ENCODE measurements at places on chromosomes 2 and 18. TPM values are rescaled to one million over a fixed set of nuclear protein-coding genes. Genes with fewer than 3 reads are reported as not detected.

DNA sequence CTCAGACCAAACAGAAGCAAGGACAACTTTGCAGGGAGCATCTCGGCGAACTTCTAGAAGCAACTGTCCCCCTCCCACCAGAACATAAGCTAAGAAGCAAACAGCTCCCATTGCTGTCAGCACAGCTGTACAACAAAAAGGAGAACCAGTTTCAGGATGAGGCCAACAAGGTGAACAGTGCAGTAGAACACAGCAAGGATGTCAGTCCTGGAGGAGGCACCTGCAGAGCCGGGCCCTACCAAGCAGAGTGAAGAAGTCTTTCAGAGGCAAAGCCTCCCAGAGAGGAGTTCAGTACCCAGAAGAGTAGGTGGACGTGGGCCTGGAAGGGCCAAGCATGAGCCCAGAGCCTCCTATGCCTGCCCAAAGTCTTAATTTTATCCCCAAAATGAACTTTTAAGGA is 1.0 kb downstream of the PASK start:
- no peaks in the 10 kb centered on the region for H3K27me3 ChIP-seq
- H3K4me3 ChIP-seq, result peak overlapping the region; percentile 91
- peak overlapping the region; percentile 29 for H3K27ac ChIP-seq
- peaks cover 22% of the 10 kb centered on the region for H3K4me1 ChIP-seq

DNA sequence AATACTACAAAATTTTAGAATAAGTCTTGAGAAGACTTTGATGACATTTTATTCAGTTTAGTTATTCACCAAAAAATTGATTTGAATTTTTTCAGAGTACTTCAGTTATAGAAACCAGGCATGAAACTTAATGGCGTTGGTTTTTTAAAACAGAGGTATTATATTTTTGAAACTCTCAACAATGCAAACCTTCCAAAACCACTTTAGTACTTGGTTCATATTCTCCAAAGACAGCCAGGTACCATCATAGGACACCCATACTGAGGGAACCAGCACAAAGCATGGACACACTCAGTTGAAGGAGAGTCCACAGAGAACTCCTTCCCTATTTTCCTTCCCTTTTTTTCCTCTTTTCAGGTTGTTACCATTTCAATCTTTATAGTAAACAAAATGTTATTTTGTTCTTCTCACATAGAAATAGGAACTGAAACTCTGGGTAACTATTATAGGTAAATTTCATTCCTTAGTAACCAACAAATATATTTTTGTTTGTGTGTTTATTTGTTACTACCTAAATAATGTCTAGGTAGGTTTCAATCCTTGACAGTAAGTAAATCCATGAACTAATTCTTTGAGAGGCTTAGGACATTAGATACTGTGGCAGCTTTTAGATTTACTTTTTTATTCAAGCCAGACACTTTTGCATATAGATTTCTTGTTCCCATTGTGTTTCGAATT is 95.8 kb downstream of the TMEFF2 start:
- H3K4me3 ChIP-seq, result no peak overlapping the region
- no peaks in the 10 kb centered on the region for H3K36me3 ChIP-seq
- no peaks in the 10 kb centered on the region for H3K4me1 ChIP-seq
- DNase-seq, result no peak

ANKRD29 gene
- total RNA-seq, result 0.36 TPM

GRCh38 chr2:88824951-88825350 is 133.5 kb downstream of the RPIA start:
- peaks cover 2% of the 10 kb centered on the region for H3K27me3 ChIP-seq
- no peak overlapping the region for H3K4me3 ChIP-seq
- H3K36me3 ChIP-seq, result no peaks in the 10 kb centered on the region
- H3K4me1 ChIP-seq, result peaks cover 2% of the 10 kb centered on the region

- no peaks in the 10 kb centered on the region for H3K36me3 ChIP-seq
- no peak for DNase-seq
- peak overlapping the region; percentile 4 for H3K4me3 ChIP-seq
- H3K27ac ChIP-seq, result peak overlapping the region; percentile 30
- H3K27me3 ChIP-seq, result no peaks in the 10 kb centered on the region
These were observed 80.5 kb upstream of the ITPRID2 start for GRCh38 chr2:181810823-181811695.

GRCh38 chr2:13193075-13193474 is 476.3 kb downstream of the TRIB2 start:
- no peaks in the 10 kb centered on the region for H3K27me3 ChIP-seq
- H3K36me3 ChIP-seq, result no peaks in the 10 kb centered on the region
- peaks cover 2% of the 10 kb centered on the region for H3K4me1 ChIP-seq
- no peak for DNase-seq
- H3K4me3 ChIP-seq, result no peak overlapping the region
- no peak overlapping the region for H3K27ac ChIP-seq

DNA sequence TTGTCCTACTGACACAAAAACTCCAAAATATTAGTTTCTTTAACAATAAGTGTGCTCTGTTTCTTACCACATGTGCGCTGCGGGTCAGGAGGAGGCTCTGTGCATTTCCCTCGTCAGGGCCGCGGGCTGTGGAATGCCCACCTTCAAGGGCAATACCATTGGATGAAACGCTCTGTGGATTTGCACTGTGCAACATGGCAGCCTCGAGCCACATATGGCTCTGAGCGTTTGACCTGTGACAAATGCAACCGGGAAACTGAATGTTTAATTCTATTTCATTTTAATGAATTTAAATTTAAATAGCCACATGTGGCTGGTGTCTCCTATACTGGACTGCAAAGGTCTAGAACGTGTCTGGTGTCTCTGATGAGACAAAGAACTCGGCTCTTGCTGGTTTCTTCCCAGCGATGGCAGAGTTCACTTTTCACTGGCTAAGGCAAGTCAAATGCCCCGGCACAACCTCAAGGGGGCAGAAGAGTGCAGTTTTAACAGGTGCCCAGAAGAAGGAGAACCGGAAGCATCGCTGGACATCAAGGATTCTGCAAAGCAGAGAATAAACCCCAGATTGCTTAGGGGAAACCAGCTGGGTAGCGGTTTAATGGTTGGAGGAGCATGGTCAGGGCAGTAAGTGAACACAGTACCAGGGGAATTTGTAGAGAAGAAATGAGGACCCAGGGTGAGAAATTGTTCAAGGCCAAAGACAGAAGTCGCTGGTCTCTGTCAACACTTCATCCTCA is 37.0 kb upstream of the TMEM18 start:
- no peak overlapping the region for H3K27ac ChIP-seq
- H3K36me3 ChIP-seq, result no peaks in the 10 kb centered on the region

- peaks cover under 1% of the 10 kb centered on the region for H3K4me1 ChIP-seq
- no peak overlapping the region for H3K27ac ChIP-seq
- no peaks in the 10 kb centered on the region for H3K36me3 ChIP-seq
- H3K27me3 ChIP-seq, result peaks cover 4% of the 10 kb centered on the region
- DNase-seq, result no peak
These were observed 44.4 kb downstream of the ST8SIA5 start for GRCh38 chr18:46712406-46712805.

- no peak for DNase-seq
- H3K4me1 ChIP-seq, result peaks cover 15% of the 10 kb centered on the region
- H3K4me3 ChIP-seq, result no peak overlapping the region
- no peak overlapping the region for H3K27ac ChIP-seq
These were observed 357.4 kb upstream of the ACVR2A start for GRCh38 chr2:147487286-147487977.

DNA sequence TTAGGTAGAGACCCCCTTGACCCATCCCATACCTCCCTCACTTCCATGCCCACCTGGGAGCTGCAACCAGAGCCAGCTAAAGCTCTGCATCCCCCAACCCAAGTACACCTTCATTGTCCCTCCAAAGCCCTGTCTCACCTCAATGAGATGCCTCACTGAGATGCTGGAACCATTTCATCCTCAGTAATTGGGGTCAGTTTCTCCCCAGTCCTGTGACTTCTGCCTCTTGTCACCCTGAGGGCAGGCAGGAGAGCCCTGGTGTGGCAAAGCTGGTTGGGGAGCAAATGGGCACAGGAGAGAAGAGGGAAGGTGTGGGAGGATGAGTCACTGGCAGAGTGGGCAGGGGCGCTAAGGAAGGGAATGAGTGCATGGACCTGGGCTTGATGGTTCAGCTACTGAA is 27.9 kb upstream of the NT5DC4 start:
- no peak overlapping the region for H3K27ac ChIP-seq
- no peaks in the 10 kb centered on the region for H3K36me3 ChIP-seq
- no peak for DNase-seq
- peaks cover 2% of the 10 kb centered on the region for H3K4me1 ChIP-seq

DNA sequence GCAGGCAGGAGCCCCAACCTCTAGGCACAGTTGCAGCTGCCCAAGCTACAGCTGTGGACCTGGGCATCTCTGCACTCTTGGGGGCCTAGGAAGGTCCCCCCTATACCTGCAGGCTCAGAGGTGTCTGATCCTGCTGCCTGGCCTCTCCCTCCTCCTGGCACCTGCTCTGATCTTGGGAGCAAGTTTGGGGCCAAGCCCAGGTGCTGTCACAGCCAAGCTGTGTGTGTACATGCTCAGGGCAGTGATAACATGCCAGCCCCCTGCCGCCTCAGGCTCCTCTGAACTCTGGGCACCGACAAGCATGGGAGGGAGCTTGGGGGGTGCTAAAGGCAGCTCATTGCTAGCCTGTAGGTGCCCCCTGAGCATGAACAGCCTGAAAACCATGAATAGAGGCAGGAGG is 829.6 kb upstream of the VRK2 start:
- H3K36me3 ChIP-seq, result no peaks in the 10 kb centered on the region
- no peak overlapping the region for H3K27ac ChIP-seq
- DNase-seq, result no peak
- no peak overlapping the region for H3K4me3 ChIP-seq

DNA sequence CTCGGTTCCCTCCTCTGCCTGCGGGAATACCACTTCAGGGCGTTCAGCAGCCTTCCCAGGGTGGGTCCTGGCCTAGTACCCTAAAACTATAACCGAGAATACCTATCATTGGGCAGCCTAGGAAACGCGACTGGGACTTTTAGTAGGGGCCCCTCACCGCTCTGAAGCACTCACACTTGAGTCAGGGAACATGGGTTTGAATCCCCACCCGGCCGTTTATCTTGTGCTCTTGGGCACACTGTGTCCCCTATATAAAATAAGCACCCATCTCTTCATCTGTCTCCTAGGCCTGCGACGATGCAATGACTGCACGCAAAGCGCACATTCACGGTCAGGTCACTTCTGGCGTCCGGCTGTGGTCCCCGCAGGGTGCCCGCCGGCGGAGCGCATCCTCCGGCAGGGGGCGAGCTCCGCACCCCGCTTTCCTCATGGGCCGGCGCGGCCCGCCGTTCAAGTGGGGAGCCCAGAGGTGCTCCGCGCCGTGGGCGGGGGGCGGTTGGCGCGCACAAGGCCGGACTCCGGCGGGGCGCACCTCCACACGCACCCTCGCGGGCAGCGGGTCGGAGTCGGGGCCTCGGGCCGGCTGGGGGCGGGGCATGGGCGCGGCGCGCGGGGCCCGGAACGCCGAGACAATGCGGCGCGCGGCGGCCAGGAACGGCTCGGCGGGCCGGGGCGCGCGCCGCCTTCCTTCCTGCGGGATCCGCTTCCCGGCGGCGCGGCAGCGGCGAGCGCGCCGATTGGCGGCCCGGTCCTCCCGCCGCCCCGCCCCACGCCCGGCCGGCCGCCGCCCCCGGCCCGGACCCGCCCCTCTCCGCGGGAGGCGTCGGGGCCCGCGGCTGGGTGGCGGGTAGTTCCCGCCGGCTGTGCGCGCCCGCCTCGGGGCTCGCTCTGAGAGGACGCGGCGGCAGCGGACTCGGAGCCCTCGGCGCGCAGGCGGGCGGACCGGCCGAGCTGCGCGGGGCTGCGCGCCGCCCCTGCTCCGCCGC is at the start of gene ASAP2:
Gene ASAP2, plus strand, starts transcription at position 850 of the 986 bp plus-strand sequence. CDS start 293 bp downstream, outside the sequence.
- peak within 1 kb of the TSS; percentile 89 for H3K4me3 ChIP-seq
- H3K36me3 ChIP-seq, result peaks cover 2% of the 10 kb centered on the region
- H3K27ac ChIP-seq, result peak within 1 kb of the TSS; percentile 97
- peak; percentile 73 for DNase-seq
- H3K4me1 ChIP-seq, result peaks cover 44% of the 10 kb centered on the region

SIGLEC15 gene
- total RNA-seq, result not detected

DNA sequence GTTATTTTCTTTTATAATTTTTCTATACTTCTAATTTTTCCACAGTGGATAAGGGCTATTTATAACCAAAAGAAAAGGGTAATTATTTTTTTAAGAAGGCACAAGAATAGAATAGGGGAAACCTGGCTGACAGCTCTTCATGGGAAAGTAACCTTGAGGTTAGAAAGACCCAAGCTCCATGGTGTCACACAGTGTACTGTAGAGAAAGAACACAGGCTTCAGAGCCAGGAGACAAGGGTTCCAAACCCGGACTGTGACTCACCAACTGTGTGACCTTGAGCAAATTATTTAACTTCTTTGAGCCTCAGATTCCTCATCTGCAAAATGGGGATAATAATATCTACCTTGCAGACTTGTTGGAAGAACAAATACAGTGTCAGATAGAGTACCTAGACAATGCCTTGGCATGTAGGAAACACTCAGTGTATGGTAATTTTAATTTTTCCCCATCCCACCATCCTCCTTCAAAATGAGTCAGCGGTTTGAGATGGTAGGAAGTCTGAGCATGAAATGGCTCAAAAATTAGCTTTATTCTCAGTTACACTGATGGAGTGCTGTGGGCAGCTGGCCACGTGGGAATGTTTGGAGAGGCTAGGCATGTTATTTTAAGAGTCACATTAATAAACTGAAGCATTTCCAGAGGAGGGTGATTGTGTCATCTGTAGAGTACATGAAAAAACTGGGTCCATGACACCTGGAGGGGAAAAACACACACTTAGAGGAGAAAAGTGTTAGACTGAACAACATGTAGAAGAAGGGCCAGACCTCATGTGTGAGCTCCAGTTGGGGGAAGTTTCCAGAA is 36.7 kb downstream of the TMEM37 start:
- H3K27me3 ChIP-seq, result no peaks in the 10 kb centered on the region
- no peak overlapping the region for H3K27ac ChIP-seq
- H3K4me1 ChIP-seq, result no peaks in the 10 kb centered on the region
- H3K4me3 ChIP-seq, result no peak overlapping the region

DNA sequence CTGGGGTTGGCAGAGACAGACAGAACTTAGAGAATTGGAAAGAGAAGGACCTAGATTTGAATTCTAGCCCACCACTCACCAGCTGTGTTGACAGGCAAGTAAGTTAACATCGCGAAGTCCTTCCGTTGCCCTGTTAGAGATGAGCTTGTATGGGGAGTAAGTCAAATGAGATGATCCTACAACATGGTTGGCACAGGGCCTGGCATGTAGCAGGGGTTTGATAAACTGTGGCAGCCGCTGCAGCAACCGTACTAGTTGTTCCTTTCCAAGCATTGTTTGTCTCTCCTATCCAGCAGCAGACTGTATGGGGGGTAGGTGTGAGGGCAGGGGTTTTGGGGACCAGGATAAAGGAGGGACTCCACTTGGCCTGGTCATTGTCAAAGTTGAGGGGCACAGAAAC is 16.0 kb downstream of the TET3 start:
- H3K27me3 ChIP-seq, result no peaks in the 10 kb centered on the region
- H3K27ac ChIP-seq, result no peak overlapping the region
- H3K4me3 ChIP-seq, result no peak overlapping the region
- H3K4me1 ChIP-seq, result peaks cover 54% of the 10 kb centered on the region

DNA sequence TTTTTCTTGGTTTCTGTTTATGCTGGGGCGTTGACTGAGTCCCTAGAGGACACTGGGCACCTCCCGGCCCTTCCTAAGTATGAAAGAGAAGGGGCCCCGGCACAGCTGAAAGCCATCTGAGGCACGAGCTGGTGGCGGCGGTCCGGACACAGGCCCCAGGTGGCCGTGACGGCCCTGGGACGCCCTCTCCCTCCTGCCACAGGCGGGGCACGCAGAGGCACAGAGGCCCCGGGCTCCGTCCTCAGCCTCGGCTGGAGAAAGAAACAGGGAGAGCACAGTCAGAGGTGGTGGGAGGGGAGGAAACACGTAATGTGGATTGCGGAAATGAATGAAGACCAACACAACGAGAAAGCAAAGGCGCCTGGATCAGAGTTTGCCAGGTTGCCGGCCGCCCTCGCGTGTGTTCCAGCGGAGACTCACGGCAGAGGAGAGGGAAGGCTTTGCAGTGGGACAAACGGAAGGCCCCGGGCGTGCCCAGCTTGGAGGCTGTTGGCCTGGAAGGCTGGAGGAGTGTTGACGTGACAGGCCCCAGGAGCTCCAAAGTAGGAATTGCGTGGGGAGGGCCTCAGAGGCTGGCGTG is 119.1 kb downstream of the PTGR3 start:
- H3K4me1 ChIP-seq, result no peaks in the 10 kb centered on the region
- no peak overlapping the region for H3K4me3 ChIP-seq
- no peak for DNase-seq
- no peak overlapping the region for H3K27ac ChIP-seq

Data from progenitor cell of endocrine pancreas (in vitro differentiated cells).